Tibial artery (tissue), 4 donors: ENCODE measurements at places on chromosomes 7 and 10.

DNA sequence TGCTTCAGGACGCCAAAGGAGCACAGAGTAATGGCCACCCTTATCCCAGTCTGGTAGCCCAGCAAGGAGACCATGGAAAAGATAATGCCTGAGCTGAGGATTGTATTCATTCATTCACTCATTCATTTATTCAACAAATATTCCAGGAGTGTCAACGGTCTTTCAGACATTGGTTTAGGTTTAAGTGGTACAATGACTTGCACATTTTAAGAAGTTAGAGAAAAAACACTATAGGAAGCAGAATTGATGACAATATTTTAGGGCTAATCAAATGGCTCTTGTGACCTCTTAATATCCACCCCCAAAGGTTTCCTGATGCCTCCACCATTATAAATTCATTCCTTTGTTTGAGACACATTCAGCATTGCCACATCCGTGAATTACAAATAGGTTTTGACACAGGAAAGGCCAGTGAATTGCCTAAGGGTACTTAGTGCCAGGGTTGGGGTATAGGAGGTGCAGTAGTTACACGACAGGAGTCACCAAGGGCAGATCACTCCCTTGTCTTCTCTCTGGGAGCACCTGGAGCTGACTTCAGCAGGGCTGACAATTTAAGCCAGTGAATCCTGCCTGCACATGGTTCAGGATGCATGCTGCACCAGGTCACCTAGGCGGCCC lies 269.5 kb downstream of the CREB5 start:
- DNase-seq = no peak

DNA sequence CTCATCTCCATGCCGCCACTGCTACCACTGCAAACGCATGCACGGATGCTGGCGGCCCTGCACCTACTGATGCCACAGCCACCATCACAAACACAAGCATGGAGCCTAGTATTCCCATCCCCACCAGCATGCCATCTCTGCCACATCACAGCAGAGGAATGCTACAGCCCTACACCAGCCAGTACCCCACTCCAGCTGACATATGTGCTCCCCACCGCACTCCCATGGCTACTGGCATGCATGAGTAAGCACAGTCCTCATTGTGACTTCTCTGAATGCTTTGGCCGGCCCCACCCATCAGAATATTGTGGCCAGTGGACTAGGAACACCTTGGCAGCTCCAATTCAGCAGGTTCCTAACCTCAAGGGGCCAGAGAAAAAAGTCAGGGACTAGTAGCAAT lies 705.5 kb downstream of the POM121L12 start:
- DNase-seq = no peak

DNA sequence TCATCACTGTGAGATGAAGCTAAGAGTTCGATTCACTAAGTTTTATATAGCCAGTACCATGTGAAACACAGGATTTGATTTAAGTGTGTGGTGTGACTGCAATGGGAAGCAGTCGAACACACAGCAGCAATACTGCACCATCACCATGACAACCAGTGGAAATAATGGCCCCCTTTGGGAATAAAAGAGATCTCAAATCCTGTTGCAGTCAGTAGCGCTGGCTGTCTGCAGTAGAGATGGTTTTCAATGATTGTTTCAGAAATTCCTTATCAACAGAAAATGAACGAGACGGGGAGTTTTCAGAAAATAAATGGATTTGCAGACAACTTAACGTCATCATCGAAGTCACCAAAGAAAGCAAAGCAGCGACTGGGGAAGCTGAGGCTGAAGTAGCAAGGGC lies 91.0 kb downstream of the PTPRE start:
- no peak for DNase-seq

DNA sequence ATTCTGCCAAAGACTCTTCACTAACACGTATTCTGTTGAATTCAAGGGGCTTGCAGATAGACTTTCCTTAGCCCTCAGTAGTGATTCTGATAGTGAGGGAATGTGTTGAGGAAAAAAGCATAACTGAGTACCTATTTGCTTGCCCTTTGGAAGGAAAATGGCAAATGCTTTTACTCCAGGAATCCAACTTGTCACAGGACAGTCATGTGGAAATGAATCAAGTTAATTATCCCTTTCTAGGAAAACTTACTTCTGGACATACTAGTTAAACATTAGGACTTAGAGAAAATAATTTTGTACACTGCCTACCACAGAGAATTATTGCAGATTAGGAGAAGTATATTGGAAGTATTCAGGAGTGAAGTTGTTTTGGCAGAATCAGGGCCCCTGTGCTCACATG lies 148.9 kb upstream of the SLC13A1 start:
- no peak for DNase-seq

DNA sequence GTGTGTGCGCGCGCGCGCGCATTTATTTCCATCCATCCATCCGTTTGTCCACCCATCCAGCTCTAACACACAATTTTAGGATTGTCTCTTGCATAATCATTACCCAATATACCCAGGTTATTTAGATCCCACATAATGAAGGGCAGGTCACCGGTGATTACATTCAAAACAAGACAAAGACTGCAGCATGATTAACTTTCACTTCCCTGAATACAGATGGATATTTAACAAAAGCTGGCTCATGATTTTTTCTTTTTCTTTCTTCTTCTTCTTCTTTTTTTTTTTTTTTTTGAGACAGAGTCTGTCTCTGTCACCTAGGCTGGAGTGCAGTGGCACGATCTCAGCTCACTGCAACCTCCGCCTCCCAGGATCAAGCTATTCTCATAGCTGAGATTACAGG lies 86.2 kb downstream of the SH3PXD2A start:
- DNase-seq = no peak

- DNase-seq = no peak
These were observed 12.6 kb upstream of the UBE2D1 start for GRCh38 chr10:58322072-58322834.
